ENCODE measurements at places on chromosomes 4 and X.

DNA sequence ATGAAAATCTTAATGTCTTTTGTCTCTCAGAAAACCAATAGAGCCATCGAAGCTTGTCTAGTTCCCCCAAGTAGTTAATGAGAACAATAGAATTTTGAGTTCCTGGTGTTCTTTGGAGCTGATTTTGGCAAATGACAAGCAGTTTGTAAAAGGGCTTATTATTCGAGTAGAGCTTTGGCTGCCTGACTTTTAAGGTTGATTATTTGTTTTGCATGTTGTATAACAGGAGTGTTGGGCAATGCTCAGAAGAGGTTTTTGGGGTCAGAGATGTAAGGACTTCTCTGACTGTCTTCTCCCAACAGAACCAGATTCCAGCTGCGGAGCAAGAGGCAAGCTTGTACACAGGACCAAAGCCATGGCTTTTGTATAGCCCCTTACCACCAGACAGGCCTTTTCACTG lies 30.0 kb downstream of the ZCCHC12 start:
- DNase-seq, result no peak

GRCh38 chr4:94339779-94340178 lies 2.9 kb downstream of the HPGDS start:
- peak; percentile 9 for DNase-seq

GRCh38 chr4:113406723-113407016 lies 354.9 kb downstream of the CAMK2D start:
- DNase-seq, result no peak

DNA sequence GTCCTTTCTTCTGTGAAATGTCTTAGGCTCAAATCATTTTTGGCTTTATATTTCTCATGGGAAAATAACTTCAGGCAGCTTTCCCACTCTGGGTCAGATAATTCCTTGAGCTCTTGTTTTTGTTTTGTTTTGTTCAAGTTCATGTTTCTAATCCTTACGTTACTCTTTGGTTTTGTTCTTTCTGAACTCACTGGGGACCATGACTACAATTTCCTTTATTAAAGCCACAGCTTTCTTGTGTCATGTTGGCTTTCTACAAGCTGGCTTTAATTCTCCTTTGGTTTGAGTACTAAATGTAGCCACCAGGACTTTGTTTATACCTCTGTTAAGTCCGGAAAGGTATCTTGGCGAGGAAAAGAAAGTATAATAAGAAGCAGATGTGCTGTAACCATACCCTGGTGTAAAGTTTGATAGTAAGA lies 30.8 kb upstream of the ANXA3 start:
- DNase-seq, result no peak

GRCh38 chr4:151721466-151721865 lies 39.3 kb downstream of the GATB start:
- DNase-seq, result no peak

GRCh38 chr4:143625632-143626031 lies 74.8 kb downstream of the FREM3 start:
- no peak for DNase-seq

GRCh38 chr4:74418063-74418670 lies 26.8 kb upstream of the AREG start:
- DNase-seq, result no peak

- DNase-seq, result no peak
These were observed 148.8 kb downstream of the MGST2 start for GRCh38 chr4:139814323-139815015.

DNA sequence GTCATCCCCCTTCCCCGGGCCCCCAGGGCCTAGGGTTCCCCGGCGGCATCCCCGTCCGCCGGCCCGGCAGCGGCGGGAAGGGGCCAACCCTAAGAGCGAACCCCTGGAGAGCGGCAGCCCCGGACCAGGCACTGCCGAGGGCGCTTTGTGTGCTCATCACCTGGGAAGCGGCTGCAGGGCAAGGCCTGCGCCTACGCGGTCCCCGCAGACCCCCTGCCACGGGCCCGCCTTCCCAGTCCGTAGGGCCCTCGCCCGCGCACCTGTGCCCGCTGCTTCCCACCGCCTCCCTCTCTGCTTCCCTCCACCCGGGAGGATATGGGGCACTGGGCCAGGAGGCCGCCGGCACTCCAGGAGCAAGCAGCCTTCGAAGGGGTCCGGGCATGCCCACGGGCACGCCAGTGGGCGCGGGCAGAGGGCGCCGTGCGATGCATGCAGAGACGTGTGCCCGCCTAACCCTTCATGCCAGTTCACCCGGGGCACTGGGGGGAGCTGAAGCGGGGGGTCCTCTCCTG lies 2.6 kb downstream of the FLNA start:
- no peak for DNase-seq

GRCh38 chrX:113195949-113196348 lies 355.3 kb upstream of the AMOT start:
- no peak for DNase-seq

DNA sequence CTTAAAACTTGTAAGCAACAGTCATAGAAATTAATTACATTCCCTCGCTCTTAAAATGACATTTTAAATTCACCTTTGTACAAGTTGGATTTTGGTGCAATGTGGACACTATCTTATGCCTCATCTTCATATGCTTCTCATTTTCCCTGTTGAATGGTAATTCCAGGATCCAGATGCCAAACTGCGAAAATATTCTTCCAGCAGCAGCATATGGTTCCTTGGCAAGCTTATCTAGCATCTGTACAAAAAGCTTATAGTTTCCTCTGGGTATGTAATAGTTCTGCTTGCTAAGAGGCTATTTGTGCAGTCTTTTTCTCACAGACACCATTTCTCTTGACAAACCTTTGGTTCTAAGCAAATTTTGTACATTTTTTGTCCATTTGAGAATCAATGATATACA lies 2079.7 kb upstream of the AGA start:
- DNase-seq, result no peak

DNA sequence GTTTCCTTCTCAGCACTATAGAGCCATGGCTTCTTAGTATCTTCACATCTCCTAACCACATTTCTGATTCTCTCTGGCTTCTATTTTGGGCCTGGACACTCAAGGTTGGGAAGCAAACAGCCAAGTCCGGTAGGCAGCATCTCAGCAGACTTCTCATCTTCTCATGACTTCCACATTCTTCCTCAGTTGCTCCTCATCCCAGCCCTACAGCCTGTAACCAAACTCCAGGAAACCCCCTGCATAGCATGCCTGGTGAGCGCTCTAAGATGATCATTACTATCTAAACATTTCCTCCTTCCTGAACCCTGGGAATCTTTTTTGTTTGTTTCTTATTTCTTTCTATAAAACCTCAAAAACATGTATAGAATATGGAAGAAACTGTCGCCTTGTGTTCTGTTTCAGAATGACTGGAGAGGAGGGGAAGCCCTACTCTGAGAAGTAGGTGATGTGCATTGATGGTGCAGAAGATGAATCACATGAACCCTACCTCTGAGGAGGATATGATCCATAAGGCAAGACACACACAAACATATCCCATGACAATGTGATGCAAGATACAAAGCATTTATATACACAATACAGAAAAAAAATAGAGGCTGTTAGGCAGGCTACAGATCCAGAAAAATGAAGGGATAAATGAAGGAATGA lies 219.8 kb upstream of the GYPA start:
- no peak for DNase-seq

- DNase-seq, result no peak
These were observed 150.0 kb upstream of the PSAPL1 start for GRCh38 chr4:7584606-7585159.

DNA sequence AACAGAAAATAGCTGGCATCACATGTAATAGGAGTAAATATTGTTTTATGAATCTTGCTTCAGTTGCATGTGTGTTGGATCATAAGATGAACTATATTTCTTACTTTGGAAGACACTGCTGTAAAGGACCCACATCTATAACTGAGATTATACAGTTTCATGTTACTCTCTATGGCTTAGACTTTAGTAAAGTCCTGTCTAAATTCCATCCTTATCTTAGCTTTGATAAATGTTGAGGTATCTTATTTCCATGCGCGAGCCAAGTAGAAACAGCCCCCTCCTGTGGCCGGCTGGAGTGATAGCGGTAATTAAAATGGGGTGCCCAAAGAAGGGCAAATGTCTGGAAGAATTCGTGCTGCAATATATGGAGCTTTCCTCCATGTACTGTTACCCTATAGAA lies 43.0 kb downstream of the CCDC158 start:
- DNase-seq, result peak; percentile 26

DNA sequence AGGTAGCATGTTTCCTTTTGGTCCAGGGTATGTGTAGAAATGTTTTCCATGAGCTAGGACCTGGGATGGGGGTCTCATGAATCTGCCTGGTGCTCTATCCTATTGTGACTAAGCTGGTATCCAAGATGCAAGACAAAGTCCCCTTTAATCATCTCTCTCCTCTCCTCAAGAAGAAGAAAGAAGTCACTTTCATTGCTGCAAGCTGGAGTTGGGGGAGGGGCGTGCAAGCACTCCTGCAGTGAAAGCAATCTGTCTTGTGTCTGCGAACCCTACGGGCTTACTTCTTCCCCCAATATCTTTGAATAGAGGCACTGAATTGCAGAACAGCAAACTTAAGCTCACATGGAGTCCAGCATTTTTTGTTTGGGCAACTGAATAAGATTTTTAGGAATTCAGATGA lies 27.2 kb upstream of the GRPR start:
- no peak for DNase-seq

- no peak for DNase-seq
These were observed 54.4 kb downstream of the NBDY start for GRCh38 chrX:56783450-56783831.

DNA sequence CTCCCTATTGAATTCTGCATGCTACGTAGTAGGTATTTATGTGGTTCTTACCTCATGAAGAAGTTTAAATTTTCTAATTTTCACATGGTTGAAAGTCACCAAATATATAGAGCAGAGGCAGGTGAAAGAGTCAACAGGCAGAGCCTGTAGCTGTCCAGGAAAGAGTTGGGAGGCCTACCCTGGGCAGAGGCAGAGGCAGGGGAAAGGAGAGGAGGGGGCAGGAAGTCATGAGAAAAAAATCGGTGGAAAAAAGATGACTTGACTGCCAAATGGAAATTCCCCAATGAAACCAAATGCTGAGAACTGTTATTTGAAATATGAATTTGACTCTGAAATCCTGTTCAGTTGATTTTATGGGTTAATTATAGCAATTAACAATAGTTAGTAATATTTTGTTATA lies 23.1 kb upstream of the GPR34 start:
- DNase-seq, result no peak

DNA sequence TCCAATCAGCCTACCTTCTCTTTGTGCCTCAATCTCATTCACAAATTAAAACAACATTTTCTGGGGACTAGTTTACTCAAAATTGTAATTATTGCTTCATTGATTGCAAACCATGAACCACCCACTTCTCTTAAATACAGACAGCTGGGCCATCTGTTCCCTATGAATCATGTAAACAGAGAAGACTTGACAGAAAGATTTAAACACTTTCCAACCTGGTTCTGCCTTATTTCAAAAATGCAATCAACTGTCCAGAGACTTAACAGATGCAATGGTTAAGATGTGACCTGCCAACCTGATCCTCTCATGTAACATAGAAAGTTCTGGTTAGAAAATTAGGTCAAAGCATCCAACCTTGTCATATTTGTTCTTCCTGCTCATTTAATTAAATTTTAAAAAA lies 20.8 kb upstream of the SERTM2 start:
- DNase-seq, result no peak

DNA sequence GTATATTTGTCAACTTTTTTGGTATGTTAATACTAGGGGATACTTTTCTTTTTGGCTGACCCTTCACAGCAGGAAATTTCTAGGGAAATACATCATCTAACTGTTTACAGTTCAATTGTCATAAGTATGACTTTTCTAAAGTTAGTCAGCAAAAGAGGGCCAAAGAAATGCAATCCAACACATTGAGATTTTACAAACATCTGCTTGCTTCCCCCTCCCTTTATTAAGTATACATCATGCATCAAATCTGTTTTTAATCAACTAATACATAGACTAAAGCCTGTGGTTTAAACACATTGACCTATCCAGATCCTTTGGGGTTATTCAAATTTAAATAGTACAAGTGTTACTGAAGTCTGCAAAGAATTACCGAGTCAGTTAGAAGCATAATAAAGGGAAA lies 93.9 kb downstream of the MID1 start:
- DNase-seq, result no peak

GRCh38 chr4:126807132-126807531 lies 825.6 kb upstream of the INTU start:
- no peak for DNase-seq

DNA sequence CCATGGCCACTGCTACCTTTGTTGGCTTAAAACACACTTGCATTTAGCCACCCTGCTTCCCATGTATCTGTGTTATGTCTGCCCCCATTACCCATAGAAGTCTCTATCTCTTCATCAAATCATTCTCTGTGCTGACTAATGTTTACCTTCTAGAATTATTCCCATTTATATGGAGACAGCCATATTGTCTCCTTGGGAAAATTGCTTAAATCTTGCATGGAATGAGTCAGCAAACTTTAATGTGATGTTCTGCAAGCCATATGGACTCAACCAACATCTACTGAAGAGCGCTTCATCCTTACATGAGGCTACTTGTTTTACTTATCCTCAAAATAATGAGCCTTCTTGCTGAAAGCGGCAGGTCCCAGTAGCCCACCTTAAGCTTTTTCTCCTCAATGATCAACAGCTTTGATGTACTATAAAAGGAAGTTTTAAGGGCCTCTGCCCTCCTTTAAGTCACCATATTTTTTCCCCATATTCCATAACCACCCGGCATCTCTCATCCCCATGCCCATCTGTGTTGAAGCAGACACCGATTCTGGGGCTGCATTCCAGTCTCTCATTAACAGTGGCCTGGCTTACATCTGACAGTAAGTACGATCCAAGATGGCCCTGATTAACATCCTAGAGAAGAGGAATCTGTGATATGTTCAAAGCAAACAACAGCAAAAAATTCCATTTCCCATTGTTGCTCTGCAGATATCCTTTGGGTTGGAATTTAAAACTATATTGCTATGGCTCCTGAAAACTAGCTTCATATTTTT lies 130.4 kb downstream of the ARHGAP6 start:
- DNase-seq, result no peak

DNA sequence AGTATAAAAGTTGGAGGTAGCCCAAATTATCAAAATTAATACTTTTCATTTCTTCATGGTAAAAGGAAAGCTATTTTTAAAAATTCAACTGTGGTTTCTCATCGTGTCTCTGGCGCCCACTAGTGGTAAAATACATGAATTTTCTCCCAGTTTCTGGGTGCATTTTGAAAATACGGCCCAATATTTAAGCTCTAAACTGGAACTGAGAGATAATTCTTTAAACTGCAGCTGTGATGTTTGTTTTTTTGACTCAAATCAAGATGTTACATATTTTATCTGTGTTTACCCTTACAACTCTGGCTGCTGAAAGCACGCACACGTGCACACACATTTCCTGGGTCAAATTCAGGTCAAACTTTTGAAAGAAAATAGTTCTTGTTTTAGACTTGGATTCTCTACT lies 123.9 kb upstream of the ACSL4 start:
- DNase-seq, result peak; percentile 40

All from CD4-positive, alpha-beta T cell treated with Interleukin-15 for 4 hours (primary cell).